ENCODE measurements at places on chromosomes 1 and 21.
A peak's percentile ranks its signal among the peaks of the same experiment; 100 is the strongest.

DNA sequence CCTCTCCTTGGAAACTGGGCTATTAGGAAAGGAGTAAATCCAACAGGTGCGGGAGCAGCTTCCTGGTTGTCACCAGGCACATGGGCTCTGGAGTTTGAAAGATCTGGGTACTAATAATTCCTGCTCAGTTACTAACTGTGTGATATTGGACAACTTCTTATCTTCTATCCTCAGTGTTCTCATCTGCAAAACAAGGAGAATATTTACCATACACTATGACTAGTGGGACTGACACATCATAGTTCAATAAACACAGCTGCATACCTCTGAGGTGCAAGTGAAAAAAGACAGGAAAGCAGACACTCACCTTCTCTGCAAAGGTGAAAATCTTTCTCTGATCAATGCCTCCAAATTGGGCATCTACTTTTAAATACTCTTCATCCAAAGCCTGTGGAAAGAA, 19.7 kb downstream of the YARS1 start:
- DNase-seq = no peak

DNA sequence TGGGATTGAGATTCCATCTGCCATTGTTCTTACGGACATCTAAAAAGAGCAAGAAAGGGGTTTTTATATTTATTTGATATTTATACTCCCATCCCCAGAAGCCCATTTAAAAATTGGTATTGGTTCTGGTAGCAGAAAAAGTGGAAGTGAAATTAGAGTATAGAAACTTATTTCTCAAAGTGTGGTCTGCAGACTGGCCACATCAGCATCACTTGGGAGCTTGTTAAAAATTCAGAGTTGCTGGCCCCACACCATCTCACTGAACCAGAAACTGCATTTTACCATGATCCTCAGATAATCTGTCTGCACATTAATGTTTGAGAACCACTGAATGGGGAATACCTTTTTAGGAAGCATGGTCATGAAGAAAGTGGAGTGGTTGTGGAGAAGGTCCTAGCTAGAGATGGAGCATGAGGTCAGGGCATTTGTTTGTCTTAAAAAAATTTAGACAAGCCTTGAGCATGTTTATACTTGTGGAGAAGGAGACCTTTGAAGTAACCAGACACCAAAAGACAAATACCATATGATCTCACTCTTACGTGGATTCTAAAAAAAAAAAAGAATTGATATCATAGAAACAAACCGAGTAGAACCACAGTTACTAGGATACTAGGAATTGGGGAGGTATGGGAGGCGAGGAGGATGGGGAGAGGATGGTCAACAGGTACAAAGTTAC, 116.3 kb downstream of the ST6GALNAC3 start:
- no peak for DNase-seq

- peak; percentile 84 for DNase-seq
Measured at GRCh38 chr1:206706298-206706791, 21.6 kb downstream of the MAPKAPK2 start.

DNA sequence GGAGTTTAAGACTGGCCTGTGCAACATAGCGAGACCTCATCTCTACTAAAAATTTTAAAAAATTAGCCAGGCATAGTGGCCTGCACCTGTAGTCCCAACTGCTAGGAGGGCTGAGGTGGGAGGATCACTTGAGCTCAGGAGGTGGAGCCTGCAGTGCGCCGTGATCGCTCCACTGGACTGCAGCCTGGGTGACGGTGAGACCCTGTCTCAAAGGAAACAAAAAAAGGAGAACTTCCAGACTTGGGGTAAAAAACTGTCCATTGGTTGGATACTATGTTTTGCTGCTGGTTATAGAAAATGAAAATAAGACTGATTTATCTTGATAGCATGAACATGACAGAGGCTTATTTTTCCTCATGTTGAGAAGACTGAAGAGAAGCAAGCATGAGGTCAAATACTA, 79.4 kb downstream of the WDR4 start:
- no peak for DNase-seq

- no peak for DNase-seq
Measured at GRCh38 chr1:100360790-100361510, 8.6 kb downstream of the CDC14A start.

GRCh38 chr1:84347932-84348555, 46.5 kb downstream of the SAMD13 start:
- DNase-seq = no peak

GRCh38 chr1:23402286-23403037, 22.1 kb downstream of the TCEA3 start:
- no peak for DNase-seq

DNA sequence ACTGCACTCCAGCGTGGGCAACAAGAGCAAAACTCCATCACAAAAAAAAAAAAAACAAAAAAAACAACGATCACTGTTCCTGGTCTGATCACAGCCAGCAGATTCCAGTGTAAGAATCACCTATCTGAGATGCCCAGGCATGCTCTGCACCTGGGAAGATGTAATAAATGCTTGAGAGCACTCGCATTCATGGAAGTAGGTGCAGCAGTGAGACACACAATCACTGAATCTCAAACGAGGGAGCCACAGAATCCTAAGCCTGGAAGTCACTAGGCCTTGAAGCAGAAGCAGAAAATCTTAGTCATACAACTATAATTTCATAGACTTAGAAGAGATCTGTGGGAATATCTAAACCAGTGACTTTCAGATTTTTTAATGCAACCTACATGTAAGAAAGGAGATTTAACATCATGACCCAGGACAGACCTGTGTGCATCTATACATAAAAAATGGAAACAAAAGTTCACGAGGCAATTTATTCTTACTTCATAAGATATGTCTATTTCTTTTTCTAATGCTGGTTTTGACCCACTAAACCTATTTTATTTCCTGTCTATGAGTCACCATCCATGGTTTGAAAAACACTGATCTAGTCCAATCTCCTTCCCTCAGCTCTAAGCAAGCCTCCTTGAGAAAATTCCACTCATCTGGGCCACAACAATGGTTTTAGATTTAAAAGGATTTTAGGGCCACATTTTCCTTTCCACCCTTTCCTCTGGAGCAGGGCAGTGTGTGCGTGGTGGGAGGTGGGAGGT, 30.4 kb downstream of the RIMS3 start:
- DNase-seq = no peak

- DNase-seq = no peak
Measured at GRCh38 chr1:77632216-77632615, 50.2 kb downstream of the ZZZ3 start.

GRCh38 chr1:47635111-47635510, 197.3 kb downstream of the FOXD2 start:
- DNase-seq = no peak

GRCh38 chr1:98965394-98965793, 39.3 kb downstream of the PLPPR5 start:
- DNase-seq = no peak

DNA sequence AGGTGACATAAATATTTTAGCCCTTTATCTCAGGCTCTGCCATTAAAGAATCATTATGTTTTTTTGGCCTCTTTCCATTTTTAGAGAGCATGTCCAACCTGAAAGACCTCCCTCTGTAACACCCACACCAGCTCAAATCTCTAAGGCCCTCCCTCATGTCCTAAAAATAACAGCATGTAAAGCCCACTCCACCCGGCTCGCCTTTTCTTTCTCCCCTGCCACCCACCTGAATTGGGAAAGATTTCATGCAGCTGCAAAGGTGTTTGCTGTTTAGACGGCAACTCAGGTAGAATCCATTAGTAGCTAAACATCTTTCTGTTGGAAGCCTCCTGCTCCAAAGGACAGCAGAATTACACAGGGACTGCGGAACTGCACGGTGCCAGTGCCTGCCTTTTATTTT, 79.9 kb downstream of the DMRTA2 start:
- DNase-seq = no peak

GRCh38 chr1:174276087-174276486, 116.8 kb downstream of the RABGAP1L start:
- no peak for DNase-seq

Data from stimulated activated CD8-positive, alpha-beta memory T cell treated with anti-CD3 and anti-CD28 coated beads, Interleukin-7, amount 100 ng/mL, for 48 hours (primary cell).